ENCODE measurements at places on chromosomes 4 and X.

GRCh38 chr4:74283614-74284013 is 24.7 kb upstream of the EPGN start:
- DNase-seq, result no peak

DNA sequence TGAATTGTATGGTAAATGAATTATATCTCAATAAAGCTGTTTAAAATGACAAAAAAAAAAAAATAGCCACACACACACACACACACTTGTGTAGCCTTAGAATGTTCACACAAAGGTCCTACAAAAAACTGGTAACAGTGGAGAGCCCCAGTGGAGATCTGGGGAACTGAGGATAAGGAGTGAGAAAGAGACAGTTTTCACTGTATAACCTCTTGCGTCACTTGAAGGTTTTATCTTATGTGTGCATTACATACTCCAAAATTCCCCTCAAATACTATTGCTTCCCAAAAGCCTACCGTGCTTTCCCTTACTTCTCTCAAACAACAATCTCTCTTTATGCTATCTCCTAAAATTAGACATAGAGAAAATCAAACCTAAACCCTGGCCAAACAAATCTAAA is 67.8 kb downstream of the SMC1A start:
- DNase-seq, result no peak

GRCh38 chr4:173449380-173449717 is 50.4 kb upstream of the SCRG1 start:
- DNase-seq, result no peak

GRCh38 chrX:78456909-78457308 is 129.5 kb upstream of the CYSLTR1 start:
- DNase-seq, result no peak

Measured in activated naive CD8-positive, alpha-beta T cell treated with anti-CD3 and anti-CD28 coated beads, Interleukin-2, amount 50 U/mL, for 16 hours (primary cell).